ENCODE measurements at places on chromosomes 2 and 18. TPM values are rescaled to one million over a fixed set of nuclear protein-coding genes. Genes with fewer than 3 reads are reported as not detected.
A peak's percentile ranks its signal among the peaks of the same experiment; 100 is the strongest.

DNA sequence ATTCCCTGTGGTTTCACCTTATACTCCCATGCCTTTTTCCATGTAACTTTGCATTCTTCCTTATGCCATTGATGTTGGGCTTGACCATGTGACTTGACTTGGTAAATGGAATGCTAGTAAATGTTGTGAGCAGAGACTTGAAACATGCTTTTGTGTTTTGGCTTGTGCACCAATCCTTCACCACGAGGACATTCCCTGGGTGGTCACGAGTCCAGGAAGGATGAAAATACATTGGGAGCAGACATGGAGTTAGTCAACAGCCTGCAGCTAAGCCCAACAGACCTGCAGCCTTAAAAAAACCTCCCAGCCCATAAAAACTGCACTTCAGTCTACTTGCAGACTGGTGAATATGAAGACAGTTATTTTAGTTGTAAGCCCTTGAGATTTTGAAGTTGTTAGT is 116.5 kb upstream of the SPATS2L start:
- DNase-seq: no peak
- peaks cover 18% of the 10 kb centered on the region for H3K4me1 ChIP-seq
- no peak overlapping the region for H3K4me3 ChIP-seq
- no peaks in the 10 kb centered on the region for H3K36me3 ChIP-seq
- H3K27ac ChIP-seq: no peak overlapping the region

GRCh38 chr2:176121190-176122051 is 1.1 kb upstream of the HOXD9 start:
- peaks cover 97% of the 10 kb centered on the region for H3K27me3 ChIP-seq
- H3K4me1 ChIP-seq: peaks cover 8% of the 10 kb centered on the region
- H3K36me3 ChIP-seq: peaks cover 3% of the 10 kb centered on the region
- no peak overlapping the region for H3K4me3 ChIP-seq

GRCh38 chr2:30193104-30193681 is 38.1 kb upstream of the LBH start:
- H3K27ac ChIP-seq: no peak overlapping the region
- peaks cover 1% of the 10 kb centered on the region for H3K27me3 ChIP-seq
- no peak overlapping the region for H3K4me3 ChIP-seq
- DNase-seq: no peak
- H3K4me1 ChIP-seq: peaks cover 6% of the 10 kb centered on the region
- no peaks in the 10 kb centered on the region for H3K36me3 ChIP-seq

- no peaks in the 10 kb centered on the region for H3K27me3 ChIP-seq
- H3K36me3 ChIP-seq: no peaks in the 10 kb centered on the region
- DNase-seq: no peak
- H3K4me3 ChIP-seq: no peak overlapping the region
Observed at GRCh38 chr2:238143239-238143951, 4.9 kb downstream of the KLHL30 start.

GRCh38 chr2:227509076-227509475 is 37.1 kb downstream of the AGFG1 start:
- peak overlapping the region; percentile 43 for H3K27ac ChIP-seq
- H3K4me3 ChIP-seq: no peak overlapping the region
- no peaks in the 10 kb centered on the region for H3K27me3 ChIP-seq
- no peak for DNase-seq
- H3K36me3 ChIP-seq: no peaks in the 10 kb centered on the region

DNA sequence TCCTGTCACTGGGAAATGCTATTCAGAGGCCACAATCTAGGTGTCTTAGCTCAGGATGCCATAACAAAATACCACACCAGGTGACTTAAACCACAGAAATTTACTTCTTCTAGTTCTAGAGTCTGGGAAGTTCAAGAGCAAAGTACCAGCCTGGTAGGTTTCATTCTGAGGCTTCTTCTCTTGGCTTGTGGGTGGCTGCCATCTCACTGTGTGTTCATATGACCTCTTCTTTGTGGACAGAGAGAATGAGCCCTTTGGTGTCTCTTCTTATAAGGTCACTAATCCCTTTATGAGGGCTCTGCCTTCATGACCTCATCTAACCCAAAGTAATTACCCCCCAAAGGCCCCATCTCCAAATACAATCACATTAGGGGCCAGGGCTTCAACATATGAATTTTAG is 57.3 kb downstream of the RHOB start:
- H3K27ac ChIP-seq: no peak overlapping the region
- H3K36me3 ChIP-seq: no peaks in the 10 kb centered on the region
- DNase-seq: no peak
- no peaks in the 10 kb centered on the region for H3K27me3 ChIP-seq
- H3K4me3 ChIP-seq: no peak overlapping the region

- no peak overlapping the region for H3K4me3 ChIP-seq
- no peak for DNase-seq
- no peaks in the 10 kb centered on the region for H3K27me3 ChIP-seq
Observed at GRCh38 chr2:188819011-188819410, 155.2 kb upstream of the COL3A1 start.

DNA sequence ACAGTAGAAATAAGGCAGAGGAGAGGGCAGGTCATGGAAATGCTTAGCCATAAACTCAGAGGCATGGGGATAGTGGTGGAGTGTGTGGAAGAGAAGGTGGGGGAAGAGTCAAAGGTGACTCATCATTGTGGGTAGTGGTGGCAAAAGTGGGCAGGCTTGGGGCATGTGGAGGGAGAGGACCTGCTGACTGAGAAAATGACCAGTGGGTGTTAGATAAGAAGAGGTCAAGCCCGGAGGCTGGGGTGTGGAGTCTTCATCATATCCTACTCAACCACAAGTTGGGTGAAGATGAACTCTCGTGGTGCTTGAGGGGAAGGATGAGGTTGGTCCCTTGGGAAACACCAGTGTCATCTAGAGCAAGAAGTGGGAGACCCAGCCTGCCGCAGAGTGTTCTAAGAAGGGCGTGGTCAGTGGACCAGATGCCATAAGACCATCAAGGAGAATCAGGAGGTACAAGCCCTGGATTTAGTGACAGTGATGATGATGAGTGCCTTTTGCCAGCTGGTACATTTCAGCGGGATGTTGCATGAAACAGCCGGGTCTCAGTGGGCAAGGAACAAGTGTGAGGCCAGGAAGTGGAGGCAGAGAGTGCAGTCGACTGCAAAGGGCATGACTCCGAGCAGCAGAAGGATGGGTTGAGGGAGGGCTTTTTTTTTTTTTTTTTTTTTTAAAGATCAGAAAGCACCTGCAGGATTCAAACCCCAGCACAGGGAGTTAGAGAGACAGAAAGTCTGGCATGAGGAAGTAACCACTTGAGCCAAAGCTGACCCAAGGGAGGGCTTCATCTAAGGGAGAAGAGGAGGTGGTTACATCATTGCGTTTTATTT is 122.6 kb upstream of the SPRED2 start:
- no peak overlapping the region for H3K4me3 ChIP-seq
- H3K4me1 ChIP-seq: peaks cover 1% of the 10 kb centered on the region
- peaks cover 29% of the 10 kb centered on the region for H3K27me3 ChIP-seq
- H3K36me3 ChIP-seq: no peaks in the 10 kb centered on the region
- DNase-seq: no peak

DNA sequence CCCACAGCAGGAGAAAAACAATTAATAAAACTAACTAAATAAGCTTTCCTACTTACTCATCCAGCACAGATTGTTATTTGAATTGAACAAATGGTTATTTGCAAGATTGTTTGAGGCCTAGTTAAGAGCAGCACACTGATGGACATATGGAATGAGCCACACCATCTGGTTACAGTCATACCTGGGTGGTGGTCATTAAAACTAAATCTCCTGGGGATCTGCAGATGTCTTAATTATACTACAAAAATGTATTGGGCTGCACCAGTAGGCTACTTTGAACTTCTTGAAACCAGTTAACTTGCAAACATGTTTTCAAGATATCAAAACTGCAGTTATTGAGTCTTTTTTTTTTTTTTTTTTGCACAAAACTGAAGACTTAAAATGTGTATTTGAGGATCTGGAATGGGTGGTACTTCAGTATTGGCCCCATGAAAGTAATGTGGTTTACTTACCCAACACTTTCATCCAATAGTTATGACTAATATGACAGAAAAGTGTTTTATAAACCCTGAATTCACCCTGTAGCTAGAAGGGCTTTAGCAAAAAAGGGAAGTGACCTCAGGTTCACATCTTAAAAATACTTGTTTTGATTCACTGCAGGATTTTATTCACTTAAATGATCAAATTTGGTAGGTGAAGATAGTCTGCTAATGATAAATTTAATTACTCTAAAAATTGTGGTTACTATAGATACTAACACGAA is 10.8 kb downstream of the AGFG1 start:
- H3K4me1 ChIP-seq: peaks cover 33% of the 10 kb centered on the region
- peaks cover 9% of the 10 kb centered on the region for H3K36me3 ChIP-seq
- H3K27ac ChIP-seq: peak overlapping the region; percentile 52
- H3K4me3 ChIP-seq: no peak overlapping the region
- no peak for DNase-seq
- no peaks in the 10 kb centered on the region for H3K27me3 ChIP-seq

- H3K4me3 ChIP-seq: no peak overlapping the region
- H3K36me3 ChIP-seq: no peaks in the 10 kb centered on the region
- H3K4me1 ChIP-seq: peaks cover 20% of the 10 kb centered on the region
- no peak for DNase-seq
- peak overlapping the region; percentile 79 for H3K27ac ChIP-seq
Observed at GRCh38 chr2:36338124-36338826, 17.3 kb upstream of the CRIM1 start.

DNA sequence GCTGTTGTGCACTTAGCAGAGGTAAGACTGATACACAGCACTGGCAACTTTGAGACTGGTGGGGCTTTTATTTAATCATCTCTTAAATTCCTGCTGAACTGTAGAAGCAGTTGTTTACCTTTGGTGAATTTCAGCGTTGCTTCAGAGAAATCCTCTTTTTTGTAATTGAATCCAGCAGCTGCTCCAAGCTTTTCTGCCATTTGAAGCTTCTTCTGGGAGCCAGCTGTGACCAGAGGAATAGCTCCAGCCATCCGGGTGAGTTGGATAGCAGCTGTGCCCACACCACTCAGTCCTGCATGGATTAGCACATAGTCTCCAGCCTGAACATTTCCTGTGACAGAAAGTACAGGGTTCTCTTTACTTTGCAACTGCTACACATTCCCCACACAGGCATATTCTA is 3.9 kb downstream of the TP53I3 start:
- no peaks in the 10 kb centered on the region for H3K27me3 ChIP-seq
- H3K4me3 ChIP-seq: no peak overlapping the region
- H3K27ac ChIP-seq: no peak overlapping the region
- H3K4me1 ChIP-seq: peaks cover 27% of the 10 kb centered on the region
- H3K36me3 ChIP-seq: peaks cover 12% of the 10 kb centered on the region

- no peak overlapping the region for H3K4me3 ChIP-seq
- DNase-seq: no peak
- no peaks in the 10 kb centered on the region for H3K36me3 ChIP-seq
Observed at GRCh38 chr2:195559431-195559914, 97.6 kb upstream of the SLC39A10 start.

DNA sequence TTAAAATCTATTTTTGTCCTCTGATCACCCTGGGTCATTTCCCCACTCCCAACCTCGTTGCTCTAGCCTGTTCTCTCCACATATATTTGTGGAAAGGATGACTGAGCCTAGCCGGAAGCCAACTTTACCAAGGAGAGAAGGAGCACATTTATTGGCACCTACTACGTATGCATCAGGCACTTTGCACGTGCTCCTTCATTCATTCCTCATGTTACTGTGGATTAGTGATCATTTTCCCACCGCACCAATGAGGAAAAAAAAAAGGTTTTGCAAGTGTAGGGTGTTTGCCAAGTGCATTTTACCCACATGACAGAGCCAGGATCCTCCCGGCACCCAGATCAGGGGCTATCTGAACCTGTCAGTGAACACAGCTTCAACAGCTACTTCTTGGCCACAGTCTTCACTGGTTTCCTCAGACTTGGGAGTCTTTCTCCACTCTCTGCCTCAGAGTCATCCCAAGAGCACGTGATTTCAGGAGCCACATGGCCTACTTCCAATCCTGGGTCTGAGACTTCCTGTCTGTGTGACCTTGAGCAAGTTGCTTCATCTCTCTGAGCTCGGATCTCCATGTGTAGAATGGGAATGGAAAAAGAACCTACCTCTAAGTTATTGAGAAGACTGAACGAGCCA is 1.9 kb upstream of the C1QL2 start:
- peaks cover 8% of the 10 kb centered on the region for H3K4me1 ChIP-seq
- peaks cover 86% of the 10 kb centered on the region for H3K27me3 ChIP-seq
- H3K4me3 ChIP-seq: no peak overlapping the region

- no peak for DNase-seq
- no peaks in the 10 kb centered on the region for H3K36me3 ChIP-seq
- H3K27ac ChIP-seq: peak overlapping the region; percentile 31
- H3K4me3 ChIP-seq: peak overlapping the region; percentile 53
Observed at GRCh38 chr2:199581935-199582360, 124.2 kb upstream of the SATB2 start.

GRCh38 chr2:191245046-191245868 is at the start of gene MYO1B:
MYO1B (plus strand) TSS chr2:191245404; CDS start chr2:191276896, 31,492 bp downstream.
- H3K36me3 ChIP-seq: no peaks in the 10 kb centered on the region
- peak; percentile 74 for DNase-seq
- peak within 1 kb of the TSS; percentile 84 for H3K27ac ChIP-seq
- peak within 1 kb of the TSS; percentile 83 for H3K4me3 ChIP-seq
- no peaks in the 10 kb centered on the region for H3K27me3 ChIP-seq
- peaks cover 31% of the 10 kb centered on the region for H3K4me1 ChIP-seq

GRCh38 chr18:47417807-47418206 is 166.3 kb upstream of the SKOR2 start:
- H3K4me3 ChIP-seq: no peak overlapping the region
- DNase-seq: no peak
- peaks cover 4% of the 10 kb centered on the region for H3K4me1 ChIP-seq
- H3K27ac ChIP-seq: no peak overlapping the region
- no peaks in the 10 kb centered on the region for H3K36me3 ChIP-seq

DNA sequence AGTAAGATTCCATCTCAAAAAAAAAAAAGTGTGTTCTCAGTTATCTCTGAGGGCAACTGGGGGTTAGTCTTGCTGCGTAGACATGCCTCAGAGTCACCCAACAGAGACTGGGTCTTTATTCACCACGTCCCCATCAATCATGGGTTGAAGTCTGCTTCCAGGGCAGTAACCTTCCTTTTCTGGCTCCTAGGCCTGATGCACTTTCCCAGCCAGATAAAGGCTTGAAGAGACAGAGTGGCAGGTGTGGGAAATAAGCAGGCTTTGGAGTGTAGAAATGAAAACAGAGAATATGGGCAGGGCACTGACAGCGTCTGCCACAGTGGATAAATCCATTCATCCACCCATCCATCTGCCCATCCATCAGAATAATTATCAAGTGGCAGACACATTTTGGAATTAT is 134.1 kb upstream of the LGALSL start:
- no peak overlapping the region for H3K27ac ChIP-seq
- DNase-seq: no peak
- no peak overlapping the region for H3K4me3 ChIP-seq

C2orf80 gene
- not detected for total RNA-seq

CYP27A1 gene
- total RNA-seq: 16.8 TPM

GPR45 gene
- not detected for total RNA-seq

CYTIP gene
- not detected for total RNA-seq

TMEM178A gene
- total RNA-seq: 11.9 TPM

GATA6 gene
- 106 TPM for total RNA-seq

PRPF40A gene
- 132 TPM for total RNA-seq

SULT6B1 gene
- not detected for total RNA-seq

USP14 gene
- 57.1 TPM for total RNA-seq

LDLRAD4 gene
- 26.2 TPM for total RNA-seq

USP37 gene
- 19.4 TPM for total RNA-seq

TXNDC2 gene
- 0.29 TPM for total RNA-seq

RGPD3 gene
- total RNA-seq: 0.09 TPM

ATG9A gene
- total RNA-seq: 40.8 TPM

All from mesothelial cell of epicardium (in vitro differentiated cells).